ENCODE measurements at places on chromosomes 4 and X.

DNA sequence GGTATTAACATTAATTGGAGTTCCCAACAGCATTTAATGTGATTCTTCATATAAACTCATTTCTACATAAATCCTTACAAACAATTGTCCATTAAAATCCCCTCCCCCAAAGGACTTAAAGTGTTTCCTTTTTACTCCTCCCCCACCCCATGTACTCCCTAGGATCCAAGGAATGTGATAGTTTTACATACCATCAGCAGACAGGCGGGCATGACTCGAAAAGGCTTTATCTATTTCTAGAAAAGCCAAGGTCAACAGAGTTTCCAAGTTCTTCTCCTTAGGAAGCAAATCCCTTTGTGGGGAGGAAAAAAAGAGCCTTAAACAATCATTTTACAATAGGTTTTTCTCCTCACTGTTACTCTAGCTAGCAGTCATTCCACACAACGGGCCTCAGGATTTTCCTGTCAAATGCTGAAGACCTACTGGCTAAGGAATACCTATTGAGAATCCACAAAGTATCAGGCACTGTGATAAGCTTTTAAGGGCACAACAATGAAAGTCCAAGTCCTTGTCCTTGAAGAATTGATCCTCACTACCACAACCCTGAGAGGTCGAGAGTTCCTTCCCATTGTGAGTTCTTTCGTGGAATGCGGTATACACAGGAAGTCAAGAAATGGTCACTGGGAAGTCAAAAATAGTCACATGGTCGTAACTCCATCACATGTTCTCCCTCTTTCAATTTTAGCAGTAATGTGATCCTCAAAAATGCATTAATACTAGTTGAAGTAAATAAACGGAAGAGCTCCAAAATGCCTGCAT is 7.2 kb downstream of the PPM1K start:
- DNase-seq = no peak

GRCh38 chrX:22686138-22686541 is 313.6 kb upstream of the DDX53 start:
- DNase-seq = peak; percentile 35

- DNase-seq = no peak
Observed at GRCh38 chr4:172980219-172980618, 188.4 kb upstream of the GALNT7 start.

- DNase-seq = no peak
Observed at GRCh38 chrX:925652-926061, 286.8 kb downstream of the CRLF2 start.

DNA sequence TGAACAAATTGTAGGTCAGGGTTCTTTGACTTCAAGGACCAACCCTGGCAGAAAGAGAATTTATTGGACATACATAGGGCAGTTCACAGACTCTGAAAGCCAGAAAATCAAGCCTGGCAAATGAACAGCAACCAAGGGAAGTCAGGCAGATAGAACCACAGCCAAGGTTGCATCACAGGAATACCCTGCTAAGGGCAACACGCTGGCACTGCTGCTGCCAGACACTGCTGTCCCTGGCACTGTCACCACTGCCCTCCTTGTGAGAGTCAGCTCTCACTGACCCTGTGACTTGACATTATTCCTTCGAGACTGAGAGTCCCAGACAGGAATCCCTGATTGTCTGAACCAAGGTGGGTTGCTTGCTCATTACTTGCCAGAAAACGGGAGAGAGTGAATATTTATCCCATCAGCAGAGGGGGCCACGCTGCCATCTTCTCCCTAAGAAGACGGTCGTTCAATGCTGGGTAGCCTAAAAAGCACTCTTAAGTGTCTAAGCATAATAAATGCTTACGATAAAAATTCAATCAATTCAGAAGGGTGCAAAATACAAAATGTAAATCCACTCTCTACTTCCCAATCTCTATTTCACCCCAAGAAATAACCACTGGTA is 23.2 kb upstream of the PTTG2 start:
- DNase-seq = no peak

GRCh38 chrX:53340852-53341645 is 59.7 kb upstream of the IQSEC2 start:
- DNase-seq = no peak

GRCh38 chr4:66564901-66565651 is 894.8 kb upstream of the EPHA5 start:
- DNase-seq = peak; percentile 8

- DNase-seq = no peak
Observed at GRCh38 chr4:7412554-7412912, 22.2 kb downstream of the PSAPL1 start.

DNA sequence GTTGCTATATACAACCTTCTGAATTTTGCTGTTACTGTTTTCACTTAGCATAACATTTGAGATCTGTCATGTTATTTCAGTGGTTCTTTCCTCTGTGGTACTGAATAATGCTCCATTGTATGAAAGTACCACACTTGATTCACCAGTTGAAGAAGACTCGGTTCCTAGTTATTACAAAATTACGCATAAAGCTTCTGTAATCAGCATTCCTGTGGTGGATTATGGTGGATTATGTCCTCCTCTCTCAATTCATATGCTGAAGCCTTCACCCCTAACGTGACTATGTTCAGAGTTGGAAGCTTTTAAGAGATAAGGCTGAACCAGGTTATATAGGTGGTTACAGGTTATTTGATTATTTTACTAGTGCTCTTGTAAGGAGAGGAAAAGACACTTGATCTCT is 2143.5 kb upstream of the AGA start:
- DNase-seq = no peak

GRCh38 chr4:158778156-158778711 is 9.4 kb downstream of the FNIP2 start:
- DNase-seq = no peak

GRCh38 chr4:1568855-1569460 is 115.2 kb downstream of the FAM53A start:
- DNase-seq = no peak

GRCh38 chr4:185247151-185247550 is 37.8 kb downstream of the SNX25 start:
- DNase-seq = no peak

DNA sequence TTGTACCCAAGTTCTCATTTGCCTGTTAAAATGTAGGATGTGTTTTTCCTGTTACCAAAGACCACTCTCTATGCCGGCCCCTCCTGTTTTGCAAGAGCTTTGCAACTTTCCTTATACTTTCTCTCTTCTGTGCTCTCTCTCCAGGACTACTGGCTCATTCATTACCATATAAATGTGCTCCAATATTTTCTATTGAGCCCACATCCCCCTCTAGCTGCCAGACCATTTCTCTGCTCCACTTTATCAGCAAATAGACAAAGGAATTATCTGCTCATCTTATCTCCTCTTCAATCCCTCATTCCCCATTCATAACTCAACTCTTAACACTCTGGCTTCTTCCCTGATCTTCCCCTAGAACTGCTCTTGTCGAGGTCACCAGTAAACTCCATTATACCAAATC is 33.6 kb downstream of the RPGR start:
- no peak for DNase-seq

- DNase-seq = no peak
Observed at GRCh38 chr4:165308166-165308565, 19.3 kb upstream of the MSMO1 start.

- DNase-seq = no peak
Observed at GRCh38 chr4:61533140-61533539, 333.0 kb downstream of the ADGRL3 start.

DNA sequence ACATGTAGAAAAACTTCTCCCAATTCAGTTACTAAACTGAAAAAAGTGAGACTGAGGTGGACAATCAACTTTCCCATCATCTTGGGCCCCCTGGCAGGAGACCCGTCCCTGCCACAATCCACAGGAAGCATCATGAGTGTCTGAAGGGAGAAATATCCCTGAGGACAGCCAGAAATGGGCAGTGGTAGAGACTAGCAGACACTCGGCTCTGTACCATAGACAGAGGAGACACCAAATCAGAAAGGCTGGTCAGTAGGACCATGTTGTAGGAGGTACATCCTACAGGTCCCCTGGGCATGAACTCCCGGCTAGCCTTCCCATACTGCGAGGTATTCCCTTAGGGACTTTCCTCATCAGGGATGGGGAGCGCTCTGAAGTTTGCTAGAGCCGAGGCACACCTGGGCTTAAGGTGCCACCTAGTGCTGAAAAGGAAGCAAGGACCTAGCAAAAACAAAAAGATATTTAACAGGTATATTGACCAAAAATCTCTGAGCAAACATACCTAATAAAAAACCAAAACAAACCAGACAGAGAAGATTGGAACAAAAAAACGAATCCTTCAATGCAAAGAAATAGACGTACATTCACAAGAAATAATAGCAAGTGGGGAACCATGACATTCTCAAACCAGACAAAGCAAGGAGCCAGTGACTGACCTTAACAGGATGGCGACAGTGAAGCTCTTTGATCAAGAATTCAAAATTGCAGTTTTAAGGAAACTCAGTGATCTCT is 55.6 kb downstream of the HAUS3 start:
- peak; percentile 2 for DNase-seq

DNA sequence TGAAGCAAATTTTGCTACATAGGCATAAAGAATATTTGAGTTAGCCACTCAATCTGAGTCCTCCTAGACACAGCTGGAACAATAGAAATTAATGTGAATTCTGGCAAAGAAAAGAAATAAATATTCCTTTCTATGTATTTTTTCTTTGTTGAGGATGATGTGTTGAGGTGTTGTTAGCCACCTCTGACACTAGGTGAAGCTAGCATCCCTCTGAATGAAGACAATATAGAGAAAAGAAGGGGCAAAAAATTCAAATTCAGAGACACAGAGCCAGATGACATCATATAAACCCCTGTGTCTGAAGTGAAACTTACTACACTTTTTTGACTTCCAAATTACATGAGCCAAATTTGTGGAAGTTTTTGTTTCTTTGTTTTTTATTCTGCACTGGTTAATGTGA is 34.6 kb upstream of the TMPRSS11D start:
- DNase-seq = no peak

GRCh38 chr4:15361529-15361928 is 66.3 kb upstream of the C1QTNF7 start:
- no peak for DNase-seq

GRCh38 chrX:9071031-9071650 is 37.2 kb upstream of the FAM9B start:
- no peak for DNase-seq

DNA sequence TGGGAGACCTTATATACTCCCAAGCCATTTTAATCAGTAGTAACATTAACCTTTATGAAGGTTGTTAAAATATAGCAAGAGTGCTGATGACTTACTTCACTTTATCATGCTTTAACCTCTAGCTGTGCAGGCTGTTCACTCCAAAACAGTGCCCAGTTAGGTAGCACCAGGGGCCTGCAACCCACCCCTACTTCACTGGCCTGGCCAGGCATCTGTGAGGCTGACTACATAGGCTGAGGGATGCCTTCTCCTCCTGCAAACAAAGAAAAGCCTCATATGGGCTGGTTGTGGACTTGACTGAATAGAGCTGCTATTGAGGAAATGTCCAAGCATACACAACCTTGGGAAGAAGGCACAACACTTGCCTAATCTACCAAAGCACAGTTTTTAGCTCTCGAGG is 172.8 kb downstream of the SHROOM3 start:
- no peak for DNase-seq

DNA sequence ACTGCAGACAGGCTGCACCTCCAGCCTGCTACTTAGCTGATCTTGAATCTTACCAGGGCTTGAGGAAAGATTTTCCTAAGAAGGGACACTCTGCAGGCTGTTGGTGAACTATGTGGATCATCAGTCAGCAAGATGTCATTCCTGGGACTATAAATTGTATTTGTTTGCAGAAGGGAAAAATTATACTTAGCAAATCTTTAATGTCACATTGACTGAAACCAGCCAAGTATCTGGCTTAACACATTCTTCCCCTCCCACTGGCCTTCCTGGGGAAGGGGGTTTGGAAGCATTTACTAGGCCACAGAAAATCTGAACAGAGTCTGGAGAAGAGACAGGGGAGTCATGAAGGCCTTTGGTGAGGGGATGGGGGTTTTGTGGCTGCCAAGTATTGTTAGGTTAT is 156.7 kb upstream of the EOLA2 start:
- no peak for DNase-seq
